Stimulated activated CD4-positive, alpha-beta T cell treated with anti-CD3 and anti-CD28 coated beads, Interleukin-15, amount 100 ng/mL, for 24 hours (primary cell): ENCODE measurements at places on chromosomes 7 and 10.

- no peak for DNase-seq
These were observed 81.0 kb downstream of the MKI67 start for GRCh38 chr10:128044961-128045832.

GRCh38 chr10:75294866-75295701, 59.3 kb upstream of the COMTD1 start:
- peak; percentile 81 for DNase-seq

DNA sequence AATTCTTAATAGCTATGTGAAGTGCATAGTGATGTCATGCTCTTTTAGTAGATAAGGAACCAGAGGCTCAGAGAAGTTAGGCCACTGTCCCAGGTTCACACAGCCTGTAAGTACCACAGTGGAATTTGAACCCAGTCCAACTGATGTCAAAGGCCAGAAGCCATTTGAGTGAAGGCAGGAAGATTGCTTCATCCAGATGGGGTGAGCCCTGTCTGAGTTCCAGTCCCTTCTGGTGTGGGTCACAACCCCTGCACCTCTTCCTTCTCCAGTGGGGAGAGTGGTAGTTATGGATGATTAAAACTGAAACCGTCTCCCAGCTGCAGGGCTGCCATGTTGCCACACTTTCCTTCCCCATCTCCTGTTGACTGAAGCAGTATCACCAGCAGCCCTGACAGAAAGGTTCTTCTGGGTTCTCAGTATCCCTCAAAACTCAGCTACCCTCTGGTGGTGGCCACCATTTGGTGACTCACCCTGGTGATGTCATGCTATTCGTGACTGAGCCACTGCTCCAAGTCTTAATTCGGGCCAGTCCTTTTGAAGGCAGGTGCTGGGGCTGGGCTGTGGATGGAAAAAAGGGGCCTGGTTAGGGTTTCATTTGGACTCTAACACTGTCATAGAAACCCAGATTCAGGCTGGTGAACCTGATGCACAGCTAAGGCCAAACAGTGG, 1.5 kb upstream of the C10orf95 start:
- DNase-seq: peak; percentile 88

DNA sequence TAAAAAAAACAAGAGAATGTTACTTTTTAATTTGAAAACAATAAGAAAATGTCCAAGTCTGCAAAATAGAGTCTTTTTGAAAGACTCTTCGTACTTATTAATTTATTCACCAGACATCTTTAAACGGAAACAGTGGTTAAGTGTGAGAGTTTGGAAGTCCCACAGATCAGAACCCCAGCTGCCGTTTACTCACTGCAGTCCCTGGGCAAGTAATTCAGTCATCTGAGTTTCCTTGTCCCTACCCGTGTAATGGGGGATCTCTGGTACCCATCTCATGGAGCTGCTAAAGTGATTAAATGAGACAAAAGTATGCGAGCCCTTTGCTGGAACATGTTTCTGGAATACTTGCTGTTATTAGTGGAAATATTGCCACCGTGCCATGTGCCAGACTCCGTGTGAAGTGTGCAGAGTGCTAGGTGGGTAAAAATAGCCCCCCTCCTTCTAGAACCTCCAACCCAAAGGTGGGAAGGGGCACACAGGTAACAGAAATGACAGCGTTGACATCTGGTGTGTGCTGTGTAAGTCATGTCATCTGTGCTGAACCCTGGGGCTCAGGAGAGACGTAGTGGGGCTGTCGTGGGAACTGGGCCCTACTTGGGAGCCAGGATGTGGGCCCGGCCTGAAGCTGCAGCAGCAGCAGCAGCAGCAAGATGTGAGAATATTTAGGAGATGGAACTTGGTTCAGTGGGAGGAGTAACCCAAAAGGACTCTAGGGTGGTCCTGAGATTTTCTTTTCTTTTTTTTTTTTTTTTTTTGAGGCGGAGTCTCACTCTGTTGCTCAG, 140.5 kb downstream of the CUX1 start:
- no peak for DNase-seq

DNA sequence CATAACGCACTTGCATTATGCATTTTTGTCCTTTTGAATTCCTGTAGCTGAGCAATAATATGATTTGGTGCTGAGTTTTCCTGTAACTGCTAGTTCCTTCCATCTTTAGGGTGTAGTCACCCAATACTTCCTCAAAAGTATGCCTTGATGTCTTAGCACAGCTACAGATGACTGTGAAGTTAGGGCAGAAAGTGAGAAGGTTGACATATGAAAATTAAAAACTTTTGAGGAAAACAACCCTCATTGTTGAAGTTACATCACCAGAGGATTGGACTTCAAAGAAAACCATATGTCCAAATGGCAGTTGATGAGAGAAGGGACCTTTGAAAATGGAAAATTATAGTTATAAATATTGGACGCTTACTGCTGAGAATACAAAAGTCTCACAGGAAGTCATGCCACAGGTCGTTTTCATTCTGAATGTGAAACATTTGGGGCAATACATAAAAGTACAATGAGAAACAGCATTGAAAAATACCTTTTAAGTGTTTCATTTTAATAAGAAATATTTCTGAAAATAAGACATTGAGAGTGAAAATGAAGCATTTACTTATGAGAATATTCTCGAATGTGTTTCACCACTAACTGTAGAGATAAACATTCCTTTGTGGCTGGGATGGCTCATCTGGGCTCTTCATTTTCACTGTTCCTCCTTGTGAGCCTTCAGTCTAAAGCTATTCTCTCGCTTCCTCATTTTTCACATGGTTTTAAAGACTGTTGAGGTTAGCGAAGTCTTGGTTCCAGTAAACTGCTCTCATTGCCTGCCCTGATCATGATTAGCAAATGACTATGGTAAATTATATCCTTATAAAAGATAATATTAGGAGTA, 61.4 kb upstream of the NME8 start:
- no peak for DNase-seq

DNA sequence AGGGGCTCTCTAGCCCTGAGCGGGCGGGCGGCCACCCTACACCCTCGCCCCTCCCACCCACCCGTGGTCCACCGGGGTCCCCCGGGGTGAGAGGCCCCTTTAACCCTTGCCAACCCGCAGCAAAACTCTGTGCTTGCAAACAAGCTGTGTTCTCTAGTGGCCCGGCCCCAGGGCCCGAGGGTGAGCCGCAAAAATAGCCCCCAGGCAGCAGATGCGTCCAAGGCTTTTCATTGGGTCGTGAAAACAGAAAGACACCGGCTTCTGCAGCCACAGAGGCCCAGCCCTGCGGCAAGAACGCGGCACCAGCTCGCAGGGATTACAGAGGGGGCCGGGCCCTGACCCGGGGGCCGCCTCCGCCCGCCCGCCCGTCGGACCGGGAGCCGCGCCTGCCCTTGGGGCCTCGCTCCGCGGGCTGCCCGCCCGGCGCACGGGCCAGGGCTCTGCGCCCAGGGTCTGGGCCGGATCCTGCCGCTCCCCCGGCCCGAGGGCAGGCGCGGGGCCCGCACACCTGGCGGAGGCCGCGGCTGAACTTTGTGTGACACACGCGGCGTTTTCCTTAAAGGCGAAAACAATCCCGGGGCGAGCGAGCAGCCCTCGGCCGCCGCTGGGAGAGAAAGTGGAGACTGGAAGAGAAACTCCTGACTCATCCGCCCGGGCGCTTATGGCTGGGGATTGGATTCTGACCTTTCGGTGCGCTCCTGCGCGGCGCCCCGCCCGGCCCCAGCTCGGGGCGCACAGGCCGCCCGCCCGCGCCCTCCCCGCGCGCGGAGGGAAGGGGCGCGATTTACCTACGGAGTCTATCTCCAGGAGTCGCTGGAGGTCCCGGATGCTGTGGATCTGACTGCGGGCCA, 2.8 kb downstream of the PDGFA start:
- DNase-seq: peak; percentile 58

DNA sequence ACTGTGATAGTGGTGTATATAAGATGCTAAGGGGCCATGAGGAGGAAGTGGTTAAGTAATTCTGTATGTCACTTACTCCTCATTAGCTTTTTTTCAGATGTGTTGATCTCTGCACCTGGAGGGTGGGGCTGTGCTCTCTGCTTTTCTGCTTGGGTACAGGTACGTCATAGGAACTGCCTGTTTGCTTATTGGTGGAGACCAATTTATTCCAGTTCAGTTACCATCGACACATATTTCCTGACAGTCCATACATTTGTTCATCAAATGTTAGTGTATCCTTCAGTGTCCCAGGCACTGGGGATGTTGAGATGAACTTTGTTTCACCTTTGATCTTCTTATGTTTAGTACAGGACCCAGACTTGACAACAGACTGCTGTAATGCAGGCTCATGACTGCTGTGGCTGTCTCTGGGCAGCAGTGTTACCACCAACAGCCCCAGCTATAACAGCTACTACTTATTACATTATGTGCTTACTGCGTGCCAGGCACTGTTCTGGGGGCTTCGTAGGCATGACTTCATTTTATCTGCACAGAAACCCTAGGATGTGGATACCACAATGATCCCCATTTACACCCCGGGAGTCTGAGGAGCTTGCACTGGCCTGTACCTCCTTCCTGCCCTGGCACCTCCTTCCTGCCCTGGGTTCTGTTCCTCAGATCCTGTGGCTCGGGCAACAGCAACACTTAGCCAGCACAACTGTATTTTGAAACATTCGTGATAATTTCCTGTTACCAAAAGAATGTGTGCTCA, 87.4 kb downstream of the BUB3 start:
- peak; percentile 14 for DNase-seq

GRCh38 chr7:134856691-134857090, 77.3 kb downstream of the CALD1 start:
- no peak for DNase-seq

DNA sequence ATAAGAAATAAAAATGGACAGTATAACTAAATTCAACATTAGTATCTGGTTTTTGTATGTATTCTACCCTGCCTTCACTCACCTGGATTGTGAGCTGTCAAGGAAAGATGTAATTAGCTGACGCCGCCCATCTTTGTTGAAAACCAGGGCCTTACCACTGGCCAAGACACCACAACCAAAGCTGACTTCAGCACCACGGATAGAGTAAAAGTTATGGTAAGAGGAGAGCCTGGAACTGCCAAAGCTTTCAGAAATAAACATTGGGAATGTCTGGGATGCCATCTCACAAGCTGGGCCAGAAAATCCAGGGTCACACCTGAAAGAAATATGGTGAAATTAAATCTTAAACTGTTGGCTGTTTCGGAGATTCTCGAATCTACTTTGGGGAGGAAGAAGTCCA, 190.1 kb upstream of the SLC26A5 start:
- DNase-seq: no peak

- no peak for DNase-seq
These were observed 6.2 kb upstream of the PIK3CG start for GRCh38 chr7:106858618-106859532.

GRCh38 chr10:35451151-35452016, 115.1 kb downstream of the CCNY start:
- no peak for DNase-seq

DNA sequence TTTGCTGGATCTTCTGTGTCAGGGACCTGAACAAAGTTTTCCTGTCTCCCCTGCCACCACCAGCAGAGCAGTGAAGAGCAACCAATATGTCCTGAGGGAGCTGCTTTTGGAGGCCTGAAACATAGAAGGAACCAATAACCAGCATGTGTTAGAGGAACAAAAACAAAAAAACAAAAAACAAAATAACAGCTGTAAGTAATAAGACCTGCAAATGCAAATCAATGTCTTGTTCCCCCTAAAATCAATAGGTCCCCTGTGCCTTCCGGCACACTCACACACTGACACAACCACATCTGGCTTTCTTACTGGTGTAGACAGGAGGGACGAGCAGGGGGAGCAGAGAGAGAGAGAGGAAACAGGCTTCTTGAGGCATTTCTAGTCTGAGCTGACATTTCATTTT, 94.1 kb downstream of the NRG3 start:
- no peak for DNase-seq

DNA sequence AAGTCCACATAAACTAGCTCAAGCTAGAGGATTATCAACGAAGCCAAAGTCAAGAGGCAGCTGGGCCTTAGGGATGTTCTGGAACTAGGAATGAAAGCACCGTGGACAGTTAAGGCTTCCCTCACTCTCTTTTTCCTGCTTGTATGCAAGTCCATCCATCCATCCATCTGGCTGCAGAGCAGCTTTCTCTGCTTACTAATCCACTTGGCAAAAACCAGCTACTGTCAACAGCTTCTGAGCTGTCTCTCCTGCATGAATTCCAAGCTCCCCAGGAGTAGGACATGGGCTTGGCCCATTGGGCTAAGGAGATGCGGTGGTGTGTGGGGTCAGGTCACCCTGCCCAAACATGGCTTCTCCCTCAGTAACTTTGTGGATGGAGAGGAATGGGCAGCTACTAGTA, 66.2 kb downstream of the NAMPT start:
- DNase-seq: no peak

DNA sequence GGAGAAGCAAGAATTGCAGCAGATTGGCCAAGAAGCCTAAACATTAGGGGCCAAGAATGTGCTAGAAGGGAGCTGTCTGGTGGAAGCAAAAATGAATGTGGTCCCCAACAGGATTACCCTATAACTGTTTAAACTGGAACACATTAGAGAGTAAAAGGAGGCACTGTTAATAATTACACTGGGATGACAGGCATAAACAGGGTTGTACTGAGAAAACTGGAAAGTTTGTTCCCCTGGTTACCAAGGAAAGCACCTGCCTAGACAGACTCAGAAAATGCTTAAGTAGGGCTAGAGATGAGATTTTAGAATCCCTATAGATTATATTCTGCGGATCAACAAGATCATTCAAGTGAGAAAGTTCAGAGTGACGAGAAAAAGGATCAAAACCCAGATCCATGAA, 100.8 kb downstream of the CTTNBP2 start:
- DNase-seq: no peak

DNA sequence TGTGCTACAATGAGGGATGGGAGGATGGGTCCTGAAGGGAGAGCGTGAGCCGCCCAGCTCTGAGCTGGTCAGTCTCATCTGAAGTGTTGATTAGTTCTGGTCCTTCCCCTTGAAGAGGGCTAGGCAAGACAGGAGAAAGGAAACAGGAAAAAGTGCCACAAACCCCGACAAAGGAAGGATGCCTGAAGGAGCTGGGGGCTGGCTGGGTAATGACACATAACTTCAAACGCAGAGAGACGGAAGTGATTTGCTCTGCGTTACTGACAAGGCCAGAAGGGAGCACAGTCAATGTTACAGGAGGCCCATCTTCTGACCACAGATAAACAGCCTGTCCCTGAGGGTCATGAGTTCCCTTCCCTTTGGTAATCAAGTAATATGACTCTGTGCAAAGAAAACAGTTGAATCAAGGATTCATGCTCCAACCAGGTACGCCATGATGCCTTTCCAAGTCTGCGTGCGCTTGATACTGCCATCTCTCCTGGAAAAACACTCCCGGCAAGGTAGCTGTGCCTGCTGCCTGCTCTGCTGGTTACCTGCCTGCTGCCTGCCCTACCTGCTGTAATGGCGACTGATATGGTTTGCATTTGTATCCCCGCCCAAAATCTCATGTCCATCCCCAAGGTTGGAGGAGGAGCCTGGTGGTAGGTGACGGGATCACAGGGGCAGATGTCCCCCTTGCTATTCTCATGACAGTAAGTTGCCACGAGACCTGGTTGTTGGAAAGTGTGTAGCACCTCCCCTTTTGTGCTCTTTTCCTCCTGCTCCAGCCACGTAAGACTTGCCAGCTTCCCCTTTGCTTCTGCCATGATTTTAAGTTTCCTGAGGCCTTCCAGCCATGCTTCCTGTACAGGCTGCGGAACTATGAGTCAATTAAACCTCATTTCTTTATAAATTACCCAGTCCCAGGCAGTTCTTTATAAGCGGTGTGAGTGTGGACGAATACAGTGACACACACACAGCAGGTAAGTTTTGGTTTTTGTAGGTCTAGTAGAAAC, 57.9 kb downstream of the GRB10 start:
- DNase-seq: no peak
